ENCODE measurements at places on chromosomes 16 and 17.

GRCh38 chr16:51125992-51126391, 25.1 kb downstream of the SALL1 start:
- no peak for DNase-seq

- peak; percentile 82 for DNase-seq
Observed at GRCh38 chr16:87850009-87851006, 19.0 kb downstream of the SLC7A5 start.

DNA sequence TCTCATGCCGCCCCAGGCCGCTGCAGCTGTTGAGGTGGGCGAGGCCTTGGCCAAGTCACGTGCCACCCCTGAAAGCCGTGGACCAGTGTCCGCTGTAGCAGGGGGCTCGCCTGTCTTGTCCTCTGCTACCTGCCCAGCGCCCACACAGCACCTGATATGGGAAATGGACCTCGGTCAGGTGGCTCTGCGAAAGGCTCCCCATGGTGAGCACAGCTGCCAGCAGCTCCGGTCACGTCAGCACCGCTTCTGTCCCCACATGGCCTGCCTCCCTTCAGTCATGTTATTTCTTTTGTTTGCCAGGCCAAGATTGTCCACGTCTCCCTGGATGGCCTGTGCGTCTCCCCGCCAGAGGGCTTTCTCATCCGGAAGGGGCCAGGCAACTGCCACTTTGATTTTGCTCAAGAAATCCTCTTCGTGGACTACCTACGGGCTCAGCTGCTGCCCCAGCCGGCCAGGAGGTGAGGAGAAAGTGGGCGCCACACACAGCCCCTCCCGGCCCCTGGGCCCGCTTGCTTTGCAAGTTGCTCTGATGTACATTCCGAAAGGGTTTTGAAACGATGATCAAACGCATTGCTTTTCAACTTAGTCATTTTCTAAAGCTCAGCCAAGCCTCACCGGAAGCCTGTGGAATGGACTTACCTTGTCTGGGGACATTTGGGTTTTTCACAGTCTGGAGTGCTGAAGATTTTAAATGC, 219.8 kb downstream of the KATNIP start:
- no peak for DNase-seq

DNA sequence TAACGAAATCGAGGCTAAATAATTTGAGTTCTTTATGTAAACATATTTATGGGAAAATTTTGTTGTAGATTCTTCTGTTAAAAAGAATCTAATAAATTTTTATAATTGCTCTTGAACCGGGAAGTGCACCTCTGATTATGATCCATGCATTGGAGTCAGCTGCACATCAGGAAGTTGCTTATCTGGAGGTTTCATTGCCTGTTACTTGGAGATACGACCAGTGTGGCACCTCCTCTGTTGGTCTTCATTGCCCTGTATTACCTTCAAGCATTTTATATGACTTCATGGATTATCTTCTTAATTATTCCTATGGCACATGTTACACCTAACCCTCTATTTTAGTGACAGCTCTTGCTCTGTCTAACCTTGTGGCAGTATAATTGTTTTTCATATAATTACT, 312.6 kb upstream of the TBX2 start:
- DNase-seq, result no peak

DNA sequence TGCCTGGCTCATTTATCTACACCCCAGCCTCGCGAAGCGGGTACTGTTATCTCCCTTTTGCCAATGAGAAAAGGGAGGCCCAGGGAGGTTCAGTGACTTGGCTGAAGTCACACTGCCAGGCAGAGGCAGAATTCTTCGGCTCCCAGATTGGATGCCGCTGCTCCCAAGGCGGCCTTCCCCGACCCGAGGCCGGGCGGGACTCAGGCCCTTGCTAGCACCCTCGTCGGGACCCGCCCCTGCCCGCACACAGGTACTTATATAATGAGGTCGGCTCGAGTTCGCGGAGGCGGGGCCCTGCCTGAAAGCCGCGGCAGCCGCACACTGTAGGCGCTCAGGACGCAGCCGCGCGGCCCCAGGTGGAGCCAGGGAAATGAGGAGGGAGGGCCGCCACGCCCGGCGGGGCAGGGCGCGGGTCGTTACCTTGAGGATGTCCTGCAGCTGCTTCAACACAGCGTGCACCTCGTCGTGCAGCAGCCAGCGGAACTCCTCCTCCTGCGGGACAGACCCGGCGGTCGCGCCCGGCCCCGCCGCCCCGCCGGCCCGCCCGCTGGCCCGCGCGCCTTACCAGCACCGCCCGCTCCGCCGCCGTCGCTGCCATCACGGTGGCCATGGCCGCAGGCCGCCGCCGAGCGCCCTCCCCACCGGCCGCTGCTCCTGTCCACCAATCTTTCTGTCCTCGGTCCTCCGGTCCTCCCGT, at the start of gene ROGDI:
Gene ROGDI, minus strand, starts transcription at position 672 of the 697 bp plus-strand sequence. Its CDS starts 62 bp downstream, at position 610.
- DNase-seq, result peak; percentile 65

- no peak for DNase-seq
Observed at GRCh38 chr17:14427900-14428647, 127.2 kb downstream of the HS3ST3B1 start.

DNA sequence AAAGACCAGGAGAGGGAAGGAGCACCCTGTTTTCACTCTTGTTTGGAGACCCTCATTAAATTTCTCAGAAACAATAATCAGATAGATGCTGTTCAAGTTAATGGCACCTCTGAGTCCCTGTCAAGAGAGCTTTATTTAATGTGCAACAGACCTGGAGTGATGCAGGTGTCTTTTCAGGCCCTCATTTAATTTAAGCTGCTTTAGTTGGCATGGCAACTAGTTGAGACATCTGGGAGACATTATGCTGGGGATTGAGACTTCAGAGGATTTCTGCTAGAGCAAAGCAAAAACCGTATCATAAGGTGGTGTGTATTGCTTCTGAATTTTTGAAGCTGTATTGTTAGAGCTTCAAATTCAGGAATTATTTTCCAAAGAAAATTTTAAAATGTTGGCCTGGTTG, 108.5 kb downstream of the NLK start:
- DNase-seq, result no peak

- peak; percentile 93 for DNase-seq
Observed at GRCh38 chr17:45293413-45294211, 23.2 kb downstream of the MAP3K14 start.
